ENCODE measurements at places on chromosomes 5 and 9. TPM values are rescaled to one million over a fixed set of nuclear protein-coding genes. Genes with fewer than 3 reads are reported as not detected.

The CDH12 gene
- not detected for polyA plus RNA-seq

GRCh38 chr9:114372921-114373448, 14.8 kb downstream of the AKNA start:
- H3K4me1 ChIP-seq = no peaks in the 10 kb centered on the region
- peaks cover 66% of the 10 kb centered on the region for H3K36me3 ChIP-seq
- H3K27me3 ChIP-seq = no peaks in the 10 kb centered on the region
- no peak overlapping the region for H3K4me3 ChIP-seq
- no peak overlapping the region for H3K27ac ChIP-seq

DNA sequence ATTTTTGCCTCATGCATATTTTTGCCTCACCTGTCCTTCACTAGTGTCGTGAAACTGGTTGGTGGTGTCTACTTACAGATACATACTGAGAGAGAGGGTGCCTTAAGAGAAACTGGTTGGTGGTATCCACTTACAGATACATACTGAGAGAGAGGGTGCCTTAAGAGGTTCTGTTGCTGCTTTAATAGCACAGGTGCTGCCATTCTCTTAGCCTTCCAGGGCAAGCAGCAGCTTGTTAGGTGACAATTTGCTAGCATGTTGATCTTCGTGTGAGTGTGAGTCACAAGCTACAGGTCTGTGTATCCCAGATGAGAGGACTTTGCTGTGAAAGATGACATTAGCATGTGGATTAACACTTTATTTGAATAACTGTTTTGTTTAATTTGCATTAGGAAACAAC, 1.4 kb downstream of the PTTG1 start:
- H3K4me1 ChIP-seq = peaks cover 3% of the 10 kb centered on the region
- peak; percentile 27 for DNase-seq
- H3K36me3 ChIP-seq = no peaks in the 10 kb centered on the region
- no peak overlapping the region for H3K4me3 ChIP-seq

GRCh38 chr5:35678661-35679060, 61.0 kb downstream of the SPEF2 start:
- no peaks in the 10 kb centered on the region for H3K4me1 ChIP-seq
- no peak overlapping the region for H3K27ac ChIP-seq
- H3K4me3 ChIP-seq = no peak overlapping the region
- no peak for DNase-seq
